Hepatocyte (in vitro differentiated cells): ENCODE measurements at places on chromosomes 7 and 10. TPM values are rescaled to one million over a fixed set of nuclear protein-coding genes. Genes with fewer than 3 reads are reported as not detected.

DNA sequence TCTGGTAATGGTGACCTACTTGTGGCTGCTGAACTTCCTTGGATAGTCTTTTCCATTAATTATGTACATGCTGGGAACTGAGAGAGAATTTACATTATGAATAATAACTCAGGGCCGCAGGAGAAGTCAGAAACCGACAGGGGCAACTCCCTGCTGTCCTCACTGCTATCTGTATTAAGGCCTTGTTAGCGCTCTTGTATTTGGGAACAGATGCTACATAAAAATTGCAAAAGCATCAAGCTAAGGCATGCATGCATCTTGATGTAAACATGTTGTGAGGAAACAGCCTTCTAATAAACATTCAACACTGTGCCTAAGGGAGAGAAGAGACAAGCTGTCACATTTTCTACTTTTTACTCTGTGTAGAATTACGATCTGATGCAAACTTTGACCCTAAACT, 158.4 kb downstream of the PARD3 start:
- H3K4me3 ChIP-seq = no peak overlapping the region
- no peaks in the 10 kb centered on the region for H3K36me3 ChIP-seq
- no peak overlapping the region for H3K27ac ChIP-seq
- peaks cover 13% of the 10 kb centered on the region for H3K4me1 ChIP-seq
- DNase-seq = no peak
- H3K27me3 ChIP-seq = no peaks in the 10 kb centered on the region

DNA sequence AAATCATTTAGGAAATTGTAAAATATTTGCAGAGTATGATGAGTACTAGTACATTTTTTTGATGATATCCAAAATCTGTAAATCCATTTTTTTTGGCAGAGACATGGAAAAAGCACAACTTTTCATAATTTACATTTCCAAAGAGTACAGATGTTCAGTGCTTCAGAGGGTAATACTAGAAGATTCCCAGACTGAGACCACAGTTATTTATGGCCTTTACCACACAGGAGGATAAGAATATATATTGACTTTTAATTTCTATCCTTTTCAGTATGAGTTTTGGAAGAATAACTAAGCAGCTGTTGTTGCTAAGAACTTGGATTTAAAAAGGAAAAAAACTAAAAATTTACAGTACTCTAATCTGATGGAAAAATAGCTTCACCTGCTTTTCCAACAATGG, 61.9 kb downstream of the HGF start:
- no peak for DNase-seq
- H3K27me3 ChIP-seq = no peaks in the 10 kb centered on the region
- no peaks in the 10 kb centered on the region for H3K4me1 ChIP-seq
- H3K27ac ChIP-seq = no peak overlapping the region
- H3K36me3 ChIP-seq = no peaks in the 10 kb centered on the region

- H3K36me3 ChIP-seq = no peaks in the 10 kb centered on the region
- no peak overlapping the region for H3K4me3 ChIP-seq
- no peak overlapping the region for H3K27ac ChIP-seq
- DNase-seq = no peak
Measured at GRCh38 chr7:152402384-152403250, 33.2 kb downstream of the KMT2C start.

- H3K27me3 ChIP-seq = no peaks in the 10 kb centered on the region
- H3K4me1 ChIP-seq = no peaks in the 10 kb centered on the region
Measured at GRCh38 chr10:122939856-122940543, 14.0 kb downstream of the C10orf88 start.

GRCh38 chr7:142670511-142670910, 78.8 kb upstream of the PRSS1 start:
- DNase-seq = no peak
- no peaks in the 10 kb centered on the region for H3K4me1 ChIP-seq
- no peak overlapping the region for H3K27ac ChIP-seq
- no peaks in the 10 kb centered on the region for H3K36me3 ChIP-seq
- H3K4me3 ChIP-seq = no peak overlapping the region

DNA sequence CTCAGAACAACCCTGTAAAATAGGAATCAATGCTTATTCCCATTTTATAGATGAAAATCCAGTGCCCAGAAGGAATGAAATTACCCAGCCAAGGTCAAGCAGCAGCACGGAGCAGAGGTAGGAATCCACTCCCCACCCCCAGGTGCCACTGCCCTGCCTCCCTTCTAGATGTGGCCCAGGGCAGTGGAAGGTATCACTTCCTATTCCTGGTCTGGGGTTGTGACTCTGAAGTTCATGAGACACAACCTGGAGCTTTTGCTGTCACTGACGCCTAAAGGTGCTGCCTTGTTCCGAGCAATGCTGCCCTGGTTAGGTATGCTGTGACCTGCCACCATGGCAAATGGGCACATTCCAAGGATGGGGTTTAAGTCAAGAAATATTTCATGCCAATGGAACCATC, 53.6 kb downstream of the PIK3AP1 start:
- no peak overlapping the region for H3K4me3 ChIP-seq
- no peaks in the 10 kb centered on the region for H3K36me3 ChIP-seq
- H3K27me3 ChIP-seq = no peaks in the 10 kb centered on the region
- no peak for DNase-seq
- no peak overlapping the region for H3K27ac ChIP-seq

DNA sequence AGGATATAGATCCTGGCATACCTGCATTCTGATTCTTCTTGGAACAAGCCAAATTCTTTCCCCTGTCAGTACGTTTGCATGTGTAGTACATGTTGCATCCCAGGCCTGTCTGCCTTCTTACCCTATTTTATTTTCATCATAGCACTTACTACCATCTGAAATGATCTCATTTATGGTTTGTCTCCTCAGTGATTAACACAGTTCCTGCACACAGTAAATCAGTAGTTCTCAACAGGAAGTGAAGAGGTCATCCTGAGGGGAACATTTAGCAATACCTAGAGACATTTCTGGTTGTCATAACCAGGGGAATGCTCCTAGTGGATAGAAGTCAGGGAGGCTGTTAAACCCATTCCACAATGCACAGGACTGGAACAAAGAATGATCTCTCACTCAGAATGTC, 38.2 kb upstream of the SLC26A4 start:
- H3K4me3 ChIP-seq = no peak overlapping the region
- H3K27me3 ChIP-seq = no peaks in the 10 kb centered on the region

GRCh38 chr10:30396698-30397097, 37.3 kb upstream of the MAP3K8 start:
- no peaks in the 10 kb centered on the region for H3K4me1 ChIP-seq
- DNase-seq = no peak
- no peak overlapping the region for H3K27ac ChIP-seq

GRCh38 chr7:851204-851603, 18.9 kb downstream of the SUN1 start:
- no peaks in the 10 kb centered on the region for H3K36me3 ChIP-seq
- no peaks in the 10 kb centered on the region for H3K27me3 ChIP-seq
- DNase-seq = no peak
- no peak overlapping the region for H3K27ac ChIP-seq
- no peak overlapping the region for H3K4me3 ChIP-seq
- no peaks in the 10 kb centered on the region for H3K4me1 ChIP-seq

DNA sequence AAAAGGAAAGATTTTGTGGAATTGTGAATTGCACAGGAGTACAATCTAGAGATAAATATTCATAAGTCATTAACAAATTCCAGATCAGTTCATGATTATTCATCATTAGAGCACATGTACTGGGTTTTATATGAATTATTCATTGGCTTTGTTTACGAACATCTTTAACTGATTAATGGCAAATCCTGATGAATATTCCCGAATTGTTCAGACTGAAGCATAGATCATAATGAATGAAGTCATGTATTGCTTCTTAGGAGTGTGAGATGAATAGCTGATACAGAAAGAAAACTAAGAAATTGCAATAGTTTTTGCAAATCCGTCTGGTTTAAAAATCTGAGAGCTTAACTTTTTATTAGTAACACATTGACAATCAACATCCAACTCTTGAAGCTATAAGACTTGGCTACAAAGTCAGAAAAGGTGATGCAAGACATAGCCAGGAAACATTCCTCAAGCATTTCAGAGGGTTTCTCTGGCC, 183.6 kb upstream of the DGKB start:
- H3K36me3 ChIP-seq = no peaks in the 10 kb centered on the region
- DNase-seq = no peak
- H3K4me1 ChIP-seq = no peaks in the 10 kb centered on the region

- no peaks in the 10 kb centered on the region for H3K4me1 ChIP-seq
- H3K27ac ChIP-seq = no peak overlapping the region
- DNase-seq = no peak
- no peak overlapping the region for H3K4me3 ChIP-seq
- H3K36me3 ChIP-seq = no peaks in the 10 kb centered on the region
Measured at GRCh38 chr10:51342381-51342780, 268.1 kb downstream of the PRKG1 start.

- no peak overlapping the region for H3K4me3 ChIP-seq
- no peaks in the 10 kb centered on the region for H3K36me3 ChIP-seq
- no peak for DNase-seq
- no peak overlapping the region for H3K27ac ChIP-seq
- H3K4me1 ChIP-seq = peaks cover 3% of the 10 kb centered on the region
Measured at GRCh38 chr10:51313773-51314478, 239.6 kb downstream of the PRKG1 start.

DNA sequence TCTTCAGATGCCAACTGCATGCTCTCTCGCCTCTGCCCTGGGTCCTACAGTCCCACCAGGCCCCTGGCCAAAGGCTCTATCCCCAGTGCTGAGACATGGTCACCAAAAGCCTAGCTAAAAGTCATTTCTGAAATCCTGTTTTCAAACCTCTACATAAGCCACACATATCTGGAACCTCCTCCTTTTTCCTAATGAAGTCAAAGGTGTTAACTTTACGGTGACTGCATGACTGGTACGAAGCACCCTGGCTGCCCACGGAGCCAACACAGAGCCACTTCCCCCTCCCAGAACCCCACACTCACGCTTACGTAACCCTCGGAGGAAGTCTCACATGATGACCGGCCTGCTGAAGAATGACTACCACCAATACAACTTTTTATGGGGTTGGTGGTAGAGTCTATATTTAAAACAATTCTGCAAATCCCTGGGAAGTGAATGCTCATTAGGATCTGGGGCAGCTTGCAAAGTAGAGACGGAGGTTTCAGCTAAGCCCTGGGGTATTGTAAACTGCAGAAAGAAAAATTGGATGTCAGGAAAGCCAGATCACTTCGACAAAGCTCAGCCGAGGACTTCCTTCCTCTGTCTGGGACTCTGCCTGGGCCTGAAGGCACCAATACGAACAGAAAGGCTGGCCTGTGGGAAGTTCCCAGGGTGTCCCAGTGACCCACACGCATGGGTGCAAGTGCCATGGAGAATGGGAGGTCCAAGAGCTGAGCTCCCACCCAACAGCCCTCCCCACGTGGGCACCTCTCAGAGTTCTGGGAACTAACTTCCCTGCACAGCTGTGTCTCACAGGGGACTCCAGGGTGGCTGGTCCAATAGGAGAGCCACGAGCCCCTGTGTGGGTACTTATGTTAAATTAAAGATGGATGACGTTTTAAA, 50.7 kb downstream of the PDGFA start:
- no peak overlapping the region for H3K4me3 ChIP-seq
- DNase-seq = no peak
- H3K27ac ChIP-seq = no peak overlapping the region
- H3K27me3 ChIP-seq = no peaks in the 10 kb centered on the region

DNA sequence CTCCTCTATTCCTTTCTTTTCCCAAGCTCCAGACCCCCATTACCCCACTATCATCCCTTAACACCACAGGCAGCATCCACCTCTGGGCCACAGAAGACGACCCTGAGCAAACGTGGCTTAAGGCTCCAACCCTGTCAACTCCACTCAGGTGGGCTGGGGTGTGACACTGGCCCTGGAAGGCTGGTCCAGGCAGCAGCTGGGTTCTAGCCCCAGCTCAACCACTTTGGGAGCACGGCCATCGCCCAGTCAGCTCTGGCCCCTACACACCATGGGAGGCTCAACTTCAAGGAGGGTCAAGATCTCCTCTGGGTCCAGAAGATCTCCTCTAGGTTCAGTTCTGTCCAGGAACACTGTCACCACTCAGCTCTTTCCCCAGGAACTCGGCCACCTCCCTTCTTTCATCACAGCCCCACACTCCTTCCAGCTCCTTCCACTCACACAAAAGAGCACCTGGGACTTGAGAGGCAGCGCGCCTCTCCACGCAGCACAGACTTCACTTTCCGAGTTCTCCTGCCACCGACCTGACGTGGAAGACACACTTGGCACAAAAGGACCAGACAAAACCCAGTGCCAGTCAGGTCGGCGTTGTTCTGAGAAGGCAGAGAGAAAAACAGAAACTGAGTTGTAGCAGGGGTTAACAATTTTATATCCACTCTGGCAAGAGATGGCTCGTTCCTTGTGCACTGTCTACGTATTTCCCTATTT, 84.1 kb downstream of the CTBP2 start:
- no peaks in the 10 kb centered on the region for H3K36me3 ChIP-seq
- no peak overlapping the region for H3K27ac ChIP-seq
- DNase-seq = no peak
- no peak overlapping the region for H3K4me3 ChIP-seq

DNA sequence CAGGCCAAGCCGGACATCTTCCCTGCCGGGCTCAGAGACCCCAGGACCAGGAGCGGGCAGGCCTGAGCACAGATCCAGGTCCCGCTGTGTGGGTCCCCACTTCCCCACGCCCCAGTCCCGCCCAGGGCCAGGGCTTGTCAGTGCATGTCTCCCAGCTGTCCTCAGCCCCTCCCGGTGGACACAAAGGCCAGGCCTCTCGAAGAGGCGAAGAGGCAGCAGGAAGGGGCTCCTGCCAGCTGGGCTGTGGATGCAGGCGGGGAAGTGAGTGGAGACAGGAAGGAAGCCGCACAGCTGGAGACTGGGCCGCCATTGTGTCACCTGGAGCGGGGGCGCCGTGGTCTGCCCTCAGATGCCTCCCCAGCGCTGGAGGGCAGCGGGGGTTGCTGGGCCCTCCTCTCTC, 4.8 kb downstream of the GRIFIN start:
- H3K36me3 ChIP-seq = no peaks in the 10 kb centered on the region
- no peak for DNase-seq
- H3K4me1 ChIP-seq = no peaks in the 10 kb centered on the region
- H3K27ac ChIP-seq = no peak overlapping the region
- H3K27me3 ChIP-seq = no peaks in the 10 kb centered on the region

The PTPRZ1 gene
- total RNA-seq = 3.4 and 5.0 TPM in 2 replicates

The WNT8B gene
- total RNA-seq = not detected in 2 replicates

The CDC14C gene
- 0.08 and 0.23 TPM in 2 replicates for total RNA-seq

The SH2D4B gene
- not detected in 2 replicates for total RNA-seq

The CYP3A7 gene
- total RNA-seq = 770 and 803 TPM in 2 replicates

The C10orf67 gene
- total RNA-seq = 0.10 TPM in 1 of 2 replicates, not detected in the other

The FKBP6 gene
- total RNA-seq = 0.12 TPM in 1 of 2 replicates, not detected in the other

The PNLIPRP1 gene
- total RNA-seq = not detected in 2 replicates

The NRP1 gene
- total RNA-seq = 44.5 and 46.9 TPM in 2 replicates

The PROSER2 gene
- 7.2 and 13.3 TPM in 2 replicates for total RNA-seq

The PHKG1 gene
- not detected in 2 replicates for total RNA-seq
